ENCODE measurements at places on chromosomes 6 and 20.

DNA sequence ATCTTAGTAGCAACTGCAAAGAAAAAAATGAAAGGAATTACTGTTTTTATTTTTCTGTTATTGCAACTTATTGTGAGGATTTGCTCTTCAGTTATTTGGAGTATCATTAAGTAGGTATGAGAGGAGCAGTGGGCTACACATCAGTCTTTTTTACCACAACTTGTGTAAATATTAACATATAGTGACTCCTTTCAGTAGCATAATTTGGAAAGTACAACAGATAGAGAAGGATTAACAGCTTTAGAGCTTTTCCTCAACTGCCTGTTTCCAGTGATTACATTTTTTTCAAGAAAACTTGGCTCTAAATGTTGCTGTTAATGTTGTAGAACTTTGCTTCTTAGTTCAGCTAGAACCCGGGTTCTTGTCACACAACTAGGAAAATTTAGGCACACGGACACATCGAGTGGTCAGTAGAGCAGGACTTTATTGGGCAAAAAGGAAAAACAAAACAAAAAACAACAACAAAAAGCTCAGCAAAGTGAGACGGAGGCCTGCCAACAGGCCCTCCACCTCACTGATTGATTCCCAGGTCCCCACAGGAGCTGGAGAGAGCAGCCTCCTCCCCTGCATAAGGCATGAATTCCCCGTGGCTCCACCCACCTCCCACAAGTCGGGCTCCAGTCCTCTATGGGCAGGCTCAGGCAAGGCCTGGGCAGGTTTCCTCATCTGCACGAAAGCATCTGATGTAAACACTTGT, 75.1 kb downstream of the ADGRG6 start:
- no peak for DNase-seq

DNA sequence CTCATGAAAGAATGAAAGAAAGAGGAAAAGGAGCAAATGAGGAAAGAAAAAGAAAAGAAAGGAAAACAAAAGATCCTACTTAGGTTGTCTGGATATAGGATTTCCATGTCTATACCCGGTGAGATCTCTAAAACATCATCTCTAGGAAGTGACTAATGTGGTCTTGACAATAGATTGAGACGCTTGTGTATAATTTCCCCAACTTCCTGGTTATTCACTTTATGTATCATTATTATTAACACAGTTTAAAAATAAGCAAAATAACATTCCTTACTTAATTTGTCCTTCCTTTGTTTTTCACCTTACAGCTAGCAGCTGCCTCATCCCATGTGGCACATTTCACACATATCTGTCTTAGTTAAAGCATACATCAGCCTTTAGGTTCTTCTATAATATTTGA, 27.0 kb downstream of the LAMA4 start:
- DNase-seq, result no peak

GRCh38 chr6:127365874-127366273, 22.5 kb upstream of the ECHDC1 start:
- no peak for DNase-seq

DNA sequence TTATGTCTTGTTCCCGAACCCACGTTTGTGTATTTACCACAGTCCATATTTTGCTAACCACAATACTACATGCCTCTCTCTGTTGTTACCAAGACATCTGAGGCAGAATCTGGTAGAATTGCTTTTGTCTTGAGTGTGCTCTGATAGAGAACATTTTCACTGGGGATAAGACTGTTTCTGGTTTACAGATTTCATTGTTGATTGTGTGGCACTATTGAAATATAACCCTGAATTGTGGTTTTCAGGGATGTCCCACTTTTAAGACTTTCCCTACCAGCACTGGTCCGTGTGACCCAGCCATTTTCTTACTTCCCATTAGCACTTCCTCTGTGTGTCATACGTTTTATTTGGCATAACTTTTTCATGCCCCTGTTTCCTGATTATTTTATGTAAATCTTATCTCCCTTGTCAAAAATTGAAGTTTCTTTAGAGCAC, 12.2 kb downstream of the NCOA7 start:
- DNase-seq, result no peak

DNA sequence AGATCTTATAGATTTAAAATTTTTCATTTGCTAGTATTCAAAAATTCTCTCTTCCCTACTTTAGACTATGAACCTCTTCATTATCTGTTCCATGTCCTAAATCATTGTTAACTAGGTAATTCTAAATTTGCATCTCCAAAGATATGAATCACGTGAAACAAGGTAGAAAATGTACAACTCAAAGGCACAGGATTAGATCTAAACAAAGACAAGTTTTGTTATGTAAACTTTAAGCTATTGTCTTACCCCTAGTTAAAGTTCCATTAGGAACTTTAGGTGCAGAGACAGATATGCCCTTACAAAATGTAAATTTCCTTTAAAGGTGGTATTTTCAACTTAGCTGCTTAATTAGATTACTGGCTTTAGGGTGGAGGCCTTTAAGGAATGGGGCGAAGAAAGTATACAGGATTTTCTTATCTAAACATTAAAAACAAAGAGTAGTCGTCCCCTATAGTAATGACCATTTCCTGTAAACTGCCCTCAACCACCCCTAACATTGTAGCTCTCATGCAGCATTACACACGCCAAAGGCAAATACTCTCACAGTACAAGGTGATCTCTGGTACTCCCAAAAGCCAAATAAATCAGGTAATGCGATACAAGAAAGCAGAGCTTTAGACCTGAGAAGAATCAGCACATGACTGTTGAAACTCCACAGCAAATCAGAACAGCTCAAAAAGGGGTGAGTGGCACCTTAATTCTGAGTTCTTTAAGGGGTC, 57.4 kb upstream of the MRAP2 start:
- DNase-seq, result no peak

DNA sequence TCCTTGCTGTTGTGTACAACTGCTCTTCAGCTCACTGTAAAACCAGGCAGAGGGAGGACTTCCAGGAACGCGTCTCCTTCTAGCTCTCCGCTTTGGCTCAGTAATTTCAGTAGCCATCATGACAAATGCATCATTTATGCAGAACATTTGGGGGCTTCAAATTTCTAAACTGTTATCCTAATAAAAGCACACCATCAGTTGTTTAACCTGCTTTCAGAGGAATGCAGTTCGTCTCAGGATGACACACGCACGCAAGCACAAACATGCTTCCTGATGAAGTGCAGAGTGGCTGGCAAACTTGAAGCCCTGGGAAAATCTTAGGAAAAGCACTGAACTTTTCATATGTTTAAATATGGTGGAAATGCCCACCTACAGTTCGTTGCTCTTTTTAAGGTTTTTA, 24.4 kb downstream of the SLC22A23 start:
- DNase-seq, result no peak

GRCh38 chr6:104653781-104654180, 205.9 kb downstream of the HACE1 start:
- DNase-seq, result no peak

DNA sequence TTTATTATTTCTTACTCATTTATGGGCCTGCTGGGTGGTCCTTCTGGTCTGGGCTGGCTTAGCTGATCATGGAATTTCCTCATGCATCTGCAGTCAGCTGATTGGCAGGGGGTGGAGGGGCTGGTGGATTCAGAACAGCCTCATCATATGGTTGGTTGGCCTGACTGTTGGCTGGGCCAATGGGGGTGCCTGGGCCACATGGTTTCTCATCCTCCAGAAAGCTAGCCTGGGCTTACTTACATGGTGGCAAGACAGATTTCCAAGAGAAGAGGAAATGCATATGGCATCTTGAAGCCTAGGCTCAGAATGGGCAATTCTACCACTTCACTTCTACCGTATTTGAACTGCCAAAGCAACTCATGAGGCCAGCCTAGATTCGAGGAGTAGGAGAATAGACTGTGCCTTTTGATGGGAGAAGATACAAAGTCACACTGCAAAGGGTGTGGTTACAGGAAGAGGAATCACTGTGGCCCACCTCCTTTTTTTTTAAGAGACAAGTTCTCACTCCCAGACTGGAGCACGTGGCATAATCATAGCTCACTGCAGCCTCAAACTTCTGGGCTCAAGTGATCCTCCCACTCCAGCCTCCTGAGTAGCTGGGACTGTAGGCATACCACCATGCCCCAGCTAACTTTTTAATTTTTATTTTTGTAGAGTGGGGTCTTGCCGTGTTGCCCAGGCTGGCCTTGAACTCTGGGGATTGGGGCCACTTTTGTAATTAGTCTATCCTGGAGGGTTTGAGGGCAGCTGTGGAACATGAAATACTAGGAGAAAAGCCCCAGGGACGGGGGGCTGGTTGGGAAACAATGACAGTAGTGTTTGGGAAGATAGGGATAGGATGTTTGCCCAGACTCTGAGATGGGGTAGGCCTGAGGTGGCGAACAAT, 47.6 kb upstream of the RNF24 start:
- DNase-seq, result no peak

DNA sequence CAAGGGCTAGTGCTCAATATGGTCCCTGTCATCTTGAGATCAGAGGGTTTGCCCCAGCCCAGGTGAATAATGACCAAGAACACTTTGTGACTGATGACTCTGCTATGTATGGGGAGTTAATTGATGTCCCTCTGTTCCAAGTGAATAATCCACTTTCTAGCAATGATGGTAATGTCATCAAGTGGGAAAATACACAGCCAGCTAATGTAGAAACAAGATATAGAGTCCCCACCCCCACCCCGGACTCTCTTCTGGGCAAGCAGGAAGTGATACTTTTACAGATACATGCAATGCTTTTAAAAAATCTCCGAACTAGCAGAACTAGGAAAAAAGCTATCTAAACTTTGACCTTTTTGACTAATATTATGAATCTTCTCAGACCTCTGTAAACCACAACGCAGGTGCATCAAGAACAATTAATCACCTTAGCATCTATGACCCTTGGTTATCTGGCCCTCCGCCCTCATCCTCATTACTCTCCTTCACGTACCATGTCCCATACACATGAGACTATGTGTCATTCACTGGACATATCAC, 30.5 kb downstream of the CNR1 start:
- no peak for DNase-seq

- no peak for DNase-seq
Measured at GRCh38 chr20:50380697-50381040, 129.5 kb upstream of the PTPN1 start.

GRCh38 chr20:50196248-50196647, 5.6 kb downstream of the CEBPB start:
- DNase-seq, result no peak

DNA sequence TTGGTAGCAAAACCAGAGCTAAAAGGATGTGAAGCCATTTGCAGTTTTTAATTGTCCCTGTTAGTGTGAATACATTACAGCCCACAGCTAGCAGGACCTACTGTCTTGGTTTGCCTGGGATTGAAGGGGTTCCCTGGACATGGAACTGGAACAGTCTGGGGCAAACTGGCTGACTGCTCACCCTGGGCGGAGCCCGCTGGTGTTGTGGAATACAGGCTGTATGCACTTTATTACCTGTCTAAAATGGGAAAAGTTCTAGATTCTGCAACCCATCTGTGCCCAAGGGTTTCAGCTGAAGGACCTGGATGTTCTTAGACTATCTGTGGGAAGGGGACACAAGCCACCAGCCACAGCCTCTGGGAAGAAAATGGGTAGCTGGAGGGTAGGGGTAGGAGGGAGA, 12.2 kb upstream of the CDKN1A start:
- no peak for DNase-seq
